ENCODE measurements at places on chromosomes 16 and 17.
A peak's percentile ranks its signal among the peaks of the same experiment; 100 is the strongest.

- DNase-seq, result peak; percentile 97
Observed at GRCh38 chr17:56699186-56699894, 105.8 kb downstream of the NOG start.

- no peak for DNase-seq
Observed at GRCh38 chr17:63931981-63932561, at the start of gene CD79B. Gene CD79B (minus strand): TSS chr17:63932331. CDS start chr17:63932261, 70 bp downstream.

DNA sequence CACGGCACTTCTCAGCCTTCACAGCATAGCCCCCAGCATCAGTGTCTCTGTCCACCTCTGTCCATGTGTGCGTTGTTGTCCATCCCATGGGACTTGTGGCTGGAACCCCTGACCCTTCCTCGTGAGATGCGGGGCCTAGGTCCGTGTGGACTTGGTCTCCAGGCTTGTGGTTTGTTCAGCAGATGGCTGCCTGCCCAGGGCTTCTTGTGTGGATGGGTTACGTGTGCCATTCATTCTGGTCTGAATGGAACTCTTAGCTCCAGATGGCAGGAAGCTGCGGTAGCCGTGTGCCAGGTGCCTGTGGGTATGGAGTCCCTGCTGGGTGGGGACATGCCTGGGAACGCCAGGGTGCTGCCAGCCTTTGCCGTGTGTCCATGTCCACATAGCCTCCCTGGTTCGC, 31.7 kb upstream of the NUDT16L1 start:
- DNase-seq, result no peak

GRCh38 chr16:57873218-57873617, 70.9 kb upstream of the KIFC3 start:
- DNase-seq, result no peak

GRCh38 chr17:28295677-28296578, 23.1 kb upstream of the TMEM97 start:
- no peak for DNase-seq

DNA sequence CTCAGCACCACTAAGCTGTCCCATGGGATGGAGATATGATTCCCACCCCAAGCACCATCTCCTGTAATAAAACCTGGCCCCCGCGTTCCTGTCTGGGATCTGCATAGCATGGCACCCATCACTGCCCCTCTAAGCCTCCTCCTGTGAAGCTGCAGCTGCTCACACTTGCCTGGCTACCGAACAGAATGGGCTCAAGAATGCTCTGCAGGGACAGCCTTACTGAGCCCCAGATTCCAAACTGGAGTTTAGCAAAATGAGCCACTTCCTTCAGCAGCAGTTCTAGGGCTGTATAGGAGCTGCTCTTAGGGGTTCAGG, 256.1 kb downstream of the CPPED1 start:
- DNase-seq, result no peak

GRCh38 chr17:69551212-69552010, 136.9 kb downstream of the MAP2K6 start:
- no peak for DNase-seq

- no peak for DNase-seq
Observed at GRCh38 chr17:33396818-33397217, 103.7 kb upstream of the ASIC2 start.

- DNase-seq, result no peak
Observed at GRCh38 chr16:46785076-46785845, 37.1 kb upstream of the MYLK3 start.

DNA sequence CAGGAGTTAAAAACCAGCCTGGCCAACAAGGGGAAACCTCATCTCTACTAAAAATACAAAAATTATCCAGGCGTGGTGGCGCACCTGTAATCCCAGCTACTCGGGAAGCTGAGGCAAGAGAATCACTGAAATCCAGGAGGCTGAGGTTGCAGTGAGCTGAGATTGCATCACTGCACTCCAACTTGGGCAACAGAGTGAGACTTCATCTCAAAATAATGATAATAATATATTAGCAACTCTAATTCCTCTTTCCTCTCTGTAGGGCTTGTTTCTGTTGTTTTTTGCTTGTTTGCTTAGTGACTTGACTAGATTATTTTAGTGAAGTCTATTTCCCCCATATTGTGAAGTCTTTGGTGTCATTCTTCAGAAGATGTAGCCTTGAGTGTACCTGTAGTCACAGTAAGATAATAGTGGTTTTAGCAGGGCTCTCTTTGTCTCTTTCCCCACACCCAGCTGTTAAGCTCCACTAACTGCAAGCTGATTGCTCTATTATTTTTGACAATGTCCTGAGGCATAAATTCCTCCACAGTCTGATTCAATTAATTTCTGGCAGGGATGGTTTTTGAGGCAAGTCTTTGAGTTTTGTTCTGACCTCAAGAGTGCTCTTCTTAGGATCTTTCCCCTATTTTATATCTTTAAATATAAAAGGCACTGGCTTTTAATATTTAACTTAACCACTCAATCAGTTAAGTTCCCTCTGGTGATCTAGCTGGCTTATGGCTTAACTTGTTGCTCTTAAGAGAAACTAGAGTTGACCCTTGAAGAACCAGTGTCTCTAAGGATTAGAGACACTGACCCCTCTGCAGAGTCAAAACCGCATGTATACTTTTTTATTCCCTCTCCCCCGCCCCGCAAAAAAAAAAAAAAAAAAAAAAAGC, 18.6 kb upstream of the TNFSF12 start:
- no peak for DNase-seq

GRCh38 chr16:11476676-11477075, 110.0 kb downstream of the LITAF start:
- no peak for DNase-seq

GRCh38 chr16:54493061-54493460, 206.5 kb upstream of the IRX3 start:
- DNase-seq, result peak; percentile 26

DNA sequence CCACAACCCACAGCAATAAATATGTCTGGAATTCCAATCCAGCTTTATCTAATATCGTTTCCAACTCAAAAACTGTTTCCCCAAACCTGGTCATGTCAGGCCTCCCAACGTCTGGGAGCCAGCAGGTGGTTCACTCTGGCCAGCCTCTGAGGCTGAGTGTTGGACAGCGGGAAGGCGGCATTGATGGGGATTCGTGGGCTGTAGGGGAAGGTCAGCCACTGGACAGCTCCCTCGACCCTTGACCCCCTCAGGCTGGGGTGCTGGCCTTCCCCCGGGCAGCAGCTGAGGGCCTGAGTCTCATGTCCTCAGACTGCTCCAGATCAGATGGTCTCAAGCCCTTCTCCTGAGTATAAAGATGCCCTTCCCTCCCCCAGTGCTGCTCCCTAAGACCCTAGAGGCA, 50.2 kb downstream of the SDK2 start:
- DNase-seq, result no peak

- no peak for DNase-seq
Observed at GRCh38 chr17:5675625-5676421, 91.5 kb upstream of the NLRP1 start.

All from fibroblast of skin of left quadriceps (primary cell).